ENCODE measurements at places on chromosomes 4 and X. TPM values are rescaled to one million over a fixed set of nuclear protein-coding genes. Genes with fewer than 3 reads are reported as not detected.

The OTC gene
- not detected for total RNA-seq

The TMPRSS11E gene
- not detected for total RNA-seq

The HSFX4 gene
- not detected for total RNA-seq

The C1QTNF7 gene
- total RNA-seq, result not detected

The THOC2 gene
- total RNA-seq, result 35.2 TPM

The TNMD gene
- not detected for total RNA-seq

The CT83 gene
- not detected for total RNA-seq

The WNK3 gene
- 0.01 TPM for total RNA-seq

The CAPN6 gene
- not detected for total RNA-seq

The IL21 gene
- not detected for total RNA-seq

The CTAG1A gene
- not detected for total RNA-seq

The KLHL5 gene
- total RNA-seq, result 49.7 TPM

All from A549 treated with Mapracorat at 1 μM for 4 hours (cell line).